GM04503 (cell line): ENCODE measurements at places on chromosomes 12 and 14.

GRCh38 chr12:122886851-122887818 is 8.8 kb downstream of the VPS37B start:
- DNase-seq, result no peak

GRCh38 chr12:111084158-111084557 is 163.8 kb upstream of the MYL2 start:
- DNase-seq, result no peak

- no peak for DNase-seq
Measured at GRCh38 chr12:70549340-70550179, 87.7 kb downstream of the PTPRB start.

DNA sequence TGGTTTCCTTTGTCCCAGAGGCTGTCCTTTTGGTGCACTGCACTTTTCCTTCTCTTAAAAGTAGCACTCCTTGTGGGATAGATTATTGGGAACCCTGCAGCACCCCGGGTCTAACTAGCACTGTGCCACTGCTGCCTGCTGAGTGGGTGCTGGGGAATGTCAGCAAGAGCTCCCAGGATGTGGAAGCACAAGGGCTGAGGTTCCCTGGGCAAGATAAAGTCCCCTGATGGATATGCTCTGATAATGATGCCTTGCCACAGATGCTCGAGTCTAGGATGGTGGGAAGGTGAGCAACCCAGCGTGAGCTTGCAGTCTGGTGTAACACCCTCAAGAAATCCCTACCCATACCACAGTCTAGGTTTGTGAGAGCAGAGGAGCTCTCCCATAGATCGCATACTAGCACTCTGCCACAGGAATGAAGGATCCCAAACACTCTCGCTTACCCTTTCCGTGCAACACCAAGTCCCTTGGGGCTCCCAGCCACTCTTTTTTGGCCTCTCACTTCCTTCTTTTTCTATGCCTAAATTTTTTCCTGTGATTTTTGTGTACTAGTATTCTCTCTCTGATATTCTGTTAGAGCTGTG is 32.6 kb downstream of the USP15 start:
- DNase-seq, result no peak

DNA sequence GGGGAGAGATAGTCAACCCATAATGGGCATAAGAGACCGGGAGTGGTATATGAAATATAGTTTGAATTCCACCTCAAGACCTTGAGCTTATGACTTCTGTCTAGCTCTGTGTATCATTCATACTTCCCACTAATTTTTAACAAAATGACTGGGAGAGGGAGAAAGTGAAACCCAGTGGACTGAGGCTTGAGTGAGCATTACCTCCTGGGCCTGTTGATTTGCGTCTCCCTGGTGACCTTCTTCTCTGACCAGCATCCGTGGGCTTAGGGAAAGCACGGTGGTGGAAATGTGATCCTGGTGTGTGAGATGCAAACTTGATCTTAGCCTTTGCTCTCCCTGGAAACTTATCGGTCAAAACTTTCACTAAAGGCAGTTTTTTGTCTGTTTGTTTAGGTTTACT is 207.9 kb upstream of the BCL2L14 start:
- DNase-seq, result no peak

DNA sequence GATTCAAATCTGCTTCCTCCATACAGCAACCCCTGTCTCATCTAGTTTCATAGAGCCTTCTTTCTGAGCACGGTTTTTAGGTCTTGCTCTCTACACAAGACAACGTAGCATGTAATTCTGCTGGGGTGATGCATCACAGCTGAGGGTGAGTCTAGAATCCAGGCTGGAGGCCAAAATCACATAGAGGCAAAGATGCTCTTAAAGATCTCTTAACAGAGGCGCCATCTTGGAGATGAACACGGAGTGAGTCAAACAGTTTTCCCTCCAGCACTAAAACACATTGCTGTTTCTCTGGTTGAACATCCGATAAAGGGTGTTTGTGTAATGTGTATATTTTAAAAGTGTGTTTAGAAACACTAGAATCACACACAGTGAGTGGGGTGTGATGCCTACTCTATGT is 78.9 kb downstream of the NOS1 start:
- DNase-seq, result no peak

DNA sequence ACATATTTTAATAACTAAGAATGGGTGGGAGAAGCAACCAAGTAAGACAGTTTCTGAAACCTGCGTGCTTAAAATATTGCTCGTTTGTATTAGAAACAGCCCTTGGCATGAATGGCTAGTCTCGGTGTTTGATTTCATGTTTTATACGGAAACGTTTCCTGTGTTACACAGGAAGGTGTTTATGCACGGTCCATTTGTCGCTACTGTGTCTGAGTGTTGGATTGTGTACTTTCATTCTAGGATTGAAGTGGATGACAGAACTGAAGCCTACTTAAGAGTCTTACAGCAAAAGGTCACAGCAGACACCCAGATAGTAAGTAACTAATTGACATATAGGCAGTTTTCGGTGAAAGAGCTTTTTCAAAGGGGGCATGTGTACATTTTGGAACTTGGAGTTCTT is 19.6 kb downstream of the PIWIL1 start:
- DNase-seq, result no peak

DNA sequence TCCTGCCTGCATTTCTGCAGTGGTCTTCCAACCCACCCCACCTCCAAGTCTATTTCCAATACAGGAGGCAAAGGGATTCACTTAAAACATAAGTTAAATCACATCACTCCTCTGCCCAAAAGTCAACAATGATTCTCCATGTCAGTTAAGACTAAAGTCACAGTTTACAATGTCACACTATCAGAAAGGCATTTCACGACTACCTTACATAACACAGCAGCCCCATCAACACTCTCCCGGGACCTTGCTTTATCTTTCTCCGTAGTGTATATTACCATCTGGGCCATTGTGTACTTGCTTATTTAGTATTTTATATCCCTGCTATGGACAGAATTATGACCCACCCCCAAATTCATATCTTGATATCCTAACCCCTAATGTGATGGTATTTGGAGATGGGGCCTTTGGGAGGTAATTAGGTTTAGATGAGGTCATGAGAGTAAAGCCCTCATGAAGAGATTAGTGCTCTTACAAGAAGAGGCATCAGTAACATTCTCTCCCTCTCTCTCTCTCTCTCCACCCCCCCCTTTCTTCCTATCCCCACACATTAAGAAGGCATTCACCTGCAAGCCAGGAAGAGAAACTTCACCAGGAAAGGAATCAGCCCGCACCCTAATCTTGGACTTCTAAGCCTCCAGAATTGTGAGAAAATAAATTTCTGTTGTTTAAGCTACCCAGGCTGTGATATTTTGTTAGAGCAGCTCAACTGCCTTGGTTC is 112.7 kb downstream of the GXYLT1 start:
- no peak for DNase-seq

- DNase-seq, result no peak
Measured at GRCh38 chr14:101813171-101813759, 51.8 kb downstream of the PPP2R5C start.

- no peak for DNase-seq
Measured at GRCh38 chr12:22348208-22348607, 13.7 kb upstream of the ST8SIA1 start.

- DNase-seq, result no peak
Measured at GRCh38 chr12:119071638-119072231, 90.4 kb downstream of the SRRM4 start.

DNA sequence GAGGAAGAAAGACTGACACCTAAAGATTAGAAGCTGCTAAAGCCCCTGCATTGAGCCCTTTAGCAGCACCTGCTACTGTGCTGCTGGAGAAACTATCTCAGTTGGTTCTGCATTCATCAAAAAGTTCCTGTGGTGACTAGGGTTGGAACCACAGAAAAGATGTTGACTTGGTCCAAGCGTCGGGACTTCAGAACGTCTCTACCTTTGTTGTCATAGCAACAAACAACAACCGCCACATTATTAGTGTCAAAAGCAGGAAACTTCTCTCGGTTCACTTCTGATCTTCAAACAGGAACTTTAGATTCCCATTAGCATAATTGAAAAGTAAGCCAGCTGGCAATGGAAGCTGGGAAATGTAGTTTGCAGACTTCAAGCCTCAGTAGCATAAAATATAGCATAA is 368.0 kb downstream of the SEC23A start:
- DNase-seq, result no peak

GRCh38 chr14:52948836-52949235 is 2.0 kb downstream of the FERMT2 start:
- no peak for DNase-seq
